ENCODE measurements at places on chromosomes 3 and 15.

- no peak for DNase-seq
Measured at GRCh38 chr3:43031889-43032545, 52.9 kb downstream of the GASK1A start.

DNA sequence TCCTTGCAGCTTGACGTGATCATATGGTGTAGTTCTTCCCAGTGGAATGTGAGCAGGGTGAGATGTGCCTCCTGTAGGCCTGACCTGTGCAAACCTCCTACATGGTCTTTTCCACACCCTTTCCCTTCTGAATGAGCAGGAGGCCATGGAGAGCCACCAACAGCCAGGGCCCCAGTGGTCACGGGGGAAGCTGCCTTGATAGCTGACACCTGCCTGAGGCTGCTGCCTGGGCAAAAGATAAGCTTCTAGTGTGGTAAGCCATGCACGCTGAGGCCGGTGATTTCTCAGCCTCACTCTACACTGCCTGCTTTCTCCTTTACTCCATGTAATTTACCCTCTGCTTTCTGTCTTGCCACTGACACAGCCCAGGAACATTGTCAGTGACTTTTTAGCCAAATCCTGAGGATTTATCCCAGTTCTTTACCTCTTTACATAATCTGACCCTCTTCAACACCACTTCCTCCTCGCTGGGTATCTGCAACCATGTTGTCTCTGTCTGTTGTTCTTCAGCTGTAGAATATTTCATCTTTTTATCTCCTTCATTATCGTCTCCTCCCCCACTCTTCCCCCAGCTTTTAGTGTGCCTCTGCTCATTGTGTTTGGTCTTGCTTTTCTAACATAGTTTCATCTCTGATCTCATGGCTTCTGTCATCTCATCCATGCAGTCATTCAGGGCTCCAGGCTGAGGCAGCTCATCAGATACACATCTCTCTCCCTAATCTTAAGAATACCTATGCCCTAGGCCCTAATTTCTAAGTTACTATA is 11.2 kb upstream of the KBTBD12 start:
- DNase-seq = no peak

- peak; percentile 63 for DNase-seq
Measured at GRCh38 chr15:74955796-74956647, 550 bp downstream of the RPP25 start.

DNA sequence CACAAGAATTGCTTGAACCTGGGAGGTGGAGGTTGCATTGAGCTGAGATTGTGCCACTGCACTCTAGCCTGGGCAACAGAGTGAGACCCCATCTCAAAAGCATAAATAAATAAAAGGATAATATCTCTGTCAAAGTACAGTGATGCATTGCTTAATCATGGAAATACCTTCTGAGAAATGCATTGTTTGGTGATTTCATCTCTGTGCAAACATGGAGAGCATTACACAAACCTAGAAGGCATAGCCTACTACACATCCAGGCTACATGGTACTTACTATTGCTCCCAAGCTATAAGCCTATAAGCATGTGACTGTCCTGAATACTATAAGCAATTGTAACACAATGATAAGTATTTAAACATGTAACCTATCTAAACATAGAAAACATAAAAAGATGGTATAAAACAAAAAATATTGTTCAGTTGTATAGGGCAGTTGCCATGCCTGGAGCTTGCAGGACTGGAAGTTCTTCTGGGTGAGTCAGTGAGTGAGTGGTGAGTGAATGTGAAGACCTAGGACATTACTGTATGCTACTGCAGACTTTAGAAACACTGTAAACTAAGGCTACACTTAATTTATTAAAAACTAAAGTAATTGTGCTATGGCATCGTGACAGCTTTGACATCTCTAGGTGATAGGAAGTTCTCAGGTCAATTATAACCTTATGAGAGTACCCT is 93.6 kb upstream of the SNRPN start:
- DNase-seq = no peak

- DNase-seq = no peak
Measured at GRCh38 chr3:195703776-195704175, 17.0 kb upstream of the MUC20 start.

- no peak for DNase-seq
Measured at GRCh38 chr3:17194116-17194515, 309.4 kb downstream of the PLCL2 start.

- DNase-seq = peak; percentile 18
Measured at GRCh38 chr3:117355566-117355965, 646.0 kb downstream of the TUSC7 start.

DNA sequence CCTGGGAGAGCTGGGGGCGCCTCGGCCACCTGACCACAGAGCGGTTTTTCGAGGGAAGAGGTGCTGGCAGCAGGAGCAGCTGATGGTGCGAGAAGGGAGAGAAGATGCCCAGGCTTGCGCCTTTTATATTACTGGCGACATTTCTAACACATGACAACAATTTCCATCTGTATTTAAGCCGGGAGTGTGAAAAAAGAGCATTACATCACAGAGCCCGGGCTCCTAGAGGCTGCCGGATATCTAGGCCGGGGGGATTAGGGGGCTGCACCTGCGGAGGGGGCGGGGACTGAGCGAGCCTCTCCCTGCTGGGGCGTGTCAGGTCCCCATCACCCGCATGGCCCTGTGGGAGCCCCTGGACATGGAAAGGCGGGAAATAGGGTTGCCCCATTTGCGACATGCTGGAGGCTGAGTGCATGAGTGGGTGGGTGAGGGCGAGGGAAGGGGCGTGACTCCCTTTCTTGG is 440.7 kb downstream of the MAGI1 start:
- no peak for DNase-seq

- DNase-seq = no peak
Measured at GRCh38 chr3:17076940-17077605, 192.3 kb downstream of the PLCL2 start.

- no peak for DNase-seq
Measured at GRCh38 chr3:154976072-154976983, 103.8 kb upstream of the MME start.
